ENCODE measurements at places on chromosomes 7 and 10. TPM values are rescaled to one million over a fixed set of nuclear protein-coding genes. Genes with fewer than 3 reads are reported as not detected.
A peak's percentile ranks its signal among the peaks of the same experiment; 100 is the strongest.

GRCh38 chr7:45084336-45084735 is 4.4 kb downstream of the NACAD start:
- no peak overlapping the region for H3K27ac ChIP-seq
- H3K4me1 ChIP-seq: no peaks in the 10 kb centered on the region
- H3K27me3 ChIP-seq: peaks cover 2% of the 10 kb centered on the region
- no peak overlapping the region for H3K4me3 ChIP-seq
- no peaks in the 10 kb centered on the region for H3K36me3 ChIP-seq

DNA sequence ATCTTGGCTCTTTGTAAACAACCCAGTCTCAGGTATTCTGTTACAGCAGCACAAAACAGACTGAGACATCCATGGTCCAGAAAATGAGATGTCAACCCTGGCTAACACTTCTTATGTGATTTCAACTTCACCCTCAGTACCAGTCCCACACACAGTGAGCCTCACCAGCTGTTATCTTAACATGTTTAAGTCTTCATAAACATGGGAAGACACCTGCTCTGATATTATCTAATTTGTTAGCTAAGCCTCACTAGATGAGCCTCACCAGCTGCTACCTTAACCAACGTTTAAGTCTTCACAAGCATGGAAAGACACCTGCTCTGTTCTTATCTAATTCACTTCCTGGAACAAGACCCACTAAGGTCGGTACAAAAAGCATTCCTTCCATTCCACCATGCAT is 130.8 kb downstream of the CALN1 start:
- H3K4me3 ChIP-seq: no peak overlapping the region
- H3K27ac ChIP-seq: no peak overlapping the region
- no peaks in the 10 kb centered on the region for H3K36me3 ChIP-seq
- H3K4me1 ChIP-seq: no peaks in the 10 kb centered on the region
- H3K27me3 ChIP-seq: no peaks in the 10 kb centered on the region

DNA sequence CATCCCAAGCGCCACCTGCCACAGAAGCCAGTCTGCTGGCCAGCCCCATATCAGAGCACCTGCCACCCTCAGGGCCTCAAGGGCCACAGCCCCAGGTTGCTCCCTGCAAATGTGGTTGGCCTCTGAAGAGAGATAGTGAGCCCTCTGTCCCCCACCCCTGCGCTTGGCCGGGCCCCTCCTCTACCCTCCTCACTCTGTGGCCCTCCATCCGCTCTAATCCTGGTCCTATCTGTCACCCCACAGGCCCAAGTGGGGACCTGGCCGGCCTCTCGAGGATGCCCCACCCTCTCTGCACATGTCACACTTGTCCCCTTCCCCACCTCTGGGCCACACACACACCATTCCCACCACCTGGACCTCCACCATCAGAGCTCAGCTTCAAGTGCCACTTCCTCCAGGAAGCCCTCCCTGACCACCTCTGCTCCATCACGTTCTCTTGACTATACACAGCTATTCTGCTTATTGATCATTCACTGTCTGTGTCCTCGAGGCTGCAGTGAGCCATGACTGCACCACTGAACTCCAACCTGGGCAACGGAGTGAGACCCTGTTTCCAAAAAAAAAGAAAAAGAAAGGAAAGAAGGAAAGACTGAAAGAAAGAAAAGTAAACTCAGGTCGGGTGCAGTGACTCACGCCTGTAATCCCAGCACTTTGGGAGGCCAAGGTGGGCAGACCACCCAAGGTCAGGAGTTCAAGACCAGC is 42.4 kb downstream of the TNRC18 start:
- DNase-seq: no peak
- no peaks in the 10 kb centered on the region for H3K4me1 ChIP-seq
- no peak overlapping the region for H3K27ac ChIP-seq
- H3K4me3 ChIP-seq: no peak overlapping the region
- H3K36me3 ChIP-seq: peaks cover 3% of the 10 kb centered on the region
- H3K27me3 ChIP-seq: no peaks in the 10 kb centered on the region

DNA sequence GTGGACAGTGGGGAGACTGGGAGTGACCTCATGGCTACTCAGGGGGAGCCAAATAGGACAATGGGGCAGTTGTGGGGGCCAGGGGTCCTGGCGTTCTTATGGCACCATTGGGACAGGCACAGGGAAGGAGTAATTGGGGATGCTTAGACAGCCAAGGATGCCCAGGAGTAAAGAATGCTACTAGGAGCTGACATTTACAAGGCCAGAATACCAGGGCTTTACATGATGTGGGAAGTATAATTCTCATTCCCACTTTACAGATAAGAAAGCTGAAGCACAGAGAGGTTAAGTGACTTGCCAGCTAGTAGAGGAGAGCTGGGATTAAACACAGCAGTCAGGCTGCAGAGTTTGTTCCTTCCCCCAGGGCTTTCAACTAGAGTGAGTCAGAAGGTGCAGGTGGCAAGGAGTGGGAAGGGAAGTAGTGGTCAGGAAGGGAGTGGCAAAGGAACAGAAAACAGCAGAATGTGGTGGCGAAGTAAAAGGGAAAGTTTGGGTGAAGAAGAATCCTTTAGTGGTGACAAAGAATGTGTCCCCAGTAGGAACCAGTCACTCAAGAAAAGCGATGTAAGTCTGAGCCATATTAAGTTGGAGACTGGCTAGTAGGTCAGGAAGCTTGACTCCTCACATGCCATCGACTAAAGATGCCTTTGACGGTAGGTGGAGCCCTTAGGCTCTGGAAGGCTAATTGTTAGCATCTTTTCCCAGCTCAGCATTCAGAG is 32.8 kb downstream of the CPVL start:
- H3K27ac ChIP-seq: no peak overlapping the region
- no peaks in the 10 kb centered on the region for H3K36me3 ChIP-seq
- no peak for DNase-seq
- no peaks in the 10 kb centered on the region for H3K4me1 ChIP-seq
- H3K4me3 ChIP-seq: no peak overlapping the region
- peaks cover 1% of the 10 kb centered on the region for H3K27me3 ChIP-seq

GRCh38 chr7:100673942-100674410 is 436 bp downstream of the GNB2 start:
- H3K27ac ChIP-seq: peak overlapping the region; percentile 92
- peaks cover 21% of the 10 kb centered on the region for H3K36me3 ChIP-seq
- no peaks in the 10 kb centered on the region for H3K4me1 ChIP-seq
- DNase-seq: no peak
- H3K27me3 ChIP-seq: no peaks in the 10 kb centered on the region

GRCh38 chr7:44970523-44971051 is 8.2 kb downstream of the MYO1G start:
- H3K36me3 ChIP-seq: peaks cover 48% of the 10 kb centered on the region
- no peak overlapping the region for H3K4me3 ChIP-seq
- no peak overlapping the region for H3K27ac ChIP-seq
- H3K4me1 ChIP-seq: peaks cover 9% of the 10 kb centered on the region

GRCh38 chr7:51255036-51255435 is 61.6 kb downstream of the COBL start:
- H3K27ac ChIP-seq: no peak overlapping the region
- H3K27me3 ChIP-seq: no peaks in the 10 kb centered on the region
- H3K36me3 ChIP-seq: no peaks in the 10 kb centered on the region
- DNase-seq: no peak
- no peaks in the 10 kb centered on the region for H3K4me1 ChIP-seq

GRCh38 chr10:42428534-42428933 is 209.8 kb downstream of the ZNF33B start:
- no peaks in the 10 kb centered on the region for H3K4me1 ChIP-seq
- H3K36me3 ChIP-seq: no peaks in the 10 kb centered on the region
- no peak overlapping the region for H3K27ac ChIP-seq
- no peak overlapping the region for H3K4me3 ChIP-seq

GRCh38 chr7:117780832-117781231 is 92.4 kb downstream of the CTTNBP2 start:
- peaks cover 19% of the 10 kb centered on the region for H3K4me1 ChIP-seq
- H3K27me3 ChIP-seq: no peaks in the 10 kb centered on the region
- DNase-seq: peak; percentile 62
- H3K4me3 ChIP-seq: 0 out of 2 replicates have a peak overlapping the region, but pooled peaks have one; percentile 31
- H3K36me3 ChIP-seq: no peaks in the 10 kb centered on the region

DNA sequence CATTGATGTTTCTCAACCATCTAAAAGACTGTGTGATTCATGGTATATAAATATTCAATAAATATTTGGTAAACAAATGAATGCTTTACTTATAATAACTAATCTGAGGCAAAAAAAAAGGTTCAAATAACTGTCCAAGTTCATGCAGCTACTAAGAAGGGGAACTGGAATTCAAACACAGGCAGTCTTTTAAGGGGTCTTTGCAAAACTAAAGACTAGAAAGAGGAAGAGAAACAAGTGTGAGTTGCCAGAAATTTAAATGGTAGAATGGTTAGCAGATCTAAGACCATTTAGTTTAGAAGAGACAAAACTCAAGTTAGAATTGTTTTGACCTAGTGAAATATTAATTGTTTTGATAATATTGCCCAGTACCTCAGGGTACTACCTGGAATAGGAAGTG is 642.0 kb upstream of the LRRN3 start:
- no peaks in the 10 kb centered on the region for H3K4me1 ChIP-seq
- H3K36me3 ChIP-seq: no peaks in the 10 kb centered on the region
- no peak overlapping the region for H3K4me3 ChIP-seq
- DNase-seq: no peak
- no peak overlapping the region for H3K27ac ChIP-seq
- no peaks in the 10 kb centered on the region for H3K27me3 ChIP-seq

GRCh38 chr7:131111081-131111576 is 216.5 kb upstream of the MKLN1 start:
- no peak for DNase-seq
- no peaks in the 10 kb centered on the region for H3K36me3 ChIP-seq
- H3K4me1 ChIP-seq: peaks cover 21% of the 10 kb centered on the region
- peak overlapping the region; percentile 88 for H3K27ac ChIP-seq
- H3K4me3 ChIP-seq: peak overlapping the region; percentile 90
- H3K27me3 ChIP-seq: no peaks in the 10 kb centered on the region

GRCh38 chr10:78539247-78539766 is 505.6 kb downstream of the RPS24 start:
- H3K27me3 ChIP-seq: peaks cover 2% of the 10 kb centered on the region
- no peak overlapping the region for H3K27ac ChIP-seq
- no peaks in the 10 kb centered on the region for H3K36me3 ChIP-seq
- no peak for DNase-seq
- H3K4me3 ChIP-seq: no peak overlapping the region

DNA sequence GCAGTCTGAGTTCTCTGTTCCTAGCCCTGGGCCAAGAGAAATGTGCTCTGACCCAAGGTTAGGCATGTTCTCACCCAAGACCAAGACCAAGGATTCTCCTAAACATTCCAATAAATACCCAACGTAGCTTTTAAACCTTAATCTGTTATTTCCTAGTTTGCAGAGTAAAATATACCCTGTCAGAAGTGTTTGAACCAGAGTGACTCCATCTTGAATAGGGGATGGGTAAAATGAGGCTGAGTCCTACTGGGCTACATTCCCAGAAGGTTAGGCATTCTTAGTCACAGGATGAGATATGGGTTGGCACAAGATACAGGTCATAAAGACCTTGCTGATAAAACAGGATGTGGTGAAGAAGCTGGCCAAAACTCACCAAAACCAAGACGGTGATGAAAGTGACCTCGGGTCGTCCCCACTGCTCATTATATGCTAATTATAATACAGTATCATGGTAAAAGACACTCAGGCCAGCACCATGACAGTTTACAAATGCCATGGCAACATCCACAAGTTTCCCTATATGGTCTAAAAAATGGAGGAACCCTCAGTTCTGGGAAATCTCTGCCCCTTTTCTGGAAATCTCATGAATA is 27.7 kb downstream of the PLXNA4 start:
- H3K4me3 ChIP-seq: no peak overlapping the region
- no peaks in the 10 kb centered on the region for H3K4me1 ChIP-seq
- no peak overlapping the region for H3K27ac ChIP-seq

DNA sequence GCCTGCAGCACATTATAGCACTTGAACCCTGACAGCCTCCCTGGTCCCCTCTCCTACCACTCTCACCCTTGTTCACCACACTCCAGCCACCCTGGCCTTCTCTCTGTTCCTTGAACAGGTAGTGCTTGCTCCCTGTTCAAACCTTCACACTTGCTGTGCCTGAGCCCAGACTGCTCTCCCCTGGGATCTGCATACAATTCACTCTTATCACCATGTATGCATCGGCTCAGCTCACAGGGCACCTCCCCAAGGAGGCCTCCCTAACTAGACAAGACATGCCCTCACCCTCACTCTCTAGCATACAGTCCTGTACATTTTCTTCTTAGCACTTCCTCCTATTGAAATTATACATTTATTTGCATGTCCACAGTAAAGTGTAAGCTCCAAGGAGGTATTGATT is 59.3 kb downstream of the FAM13C start:
- no peaks in the 10 kb centered on the region for H3K27me3 ChIP-seq
- no peak overlapping the region for H3K27ac ChIP-seq
- H3K4me3 ChIP-seq: no peak overlapping the region
- no peaks in the 10 kb centered on the region for H3K4me1 ChIP-seq
- DNase-seq: no peak

DNA sequence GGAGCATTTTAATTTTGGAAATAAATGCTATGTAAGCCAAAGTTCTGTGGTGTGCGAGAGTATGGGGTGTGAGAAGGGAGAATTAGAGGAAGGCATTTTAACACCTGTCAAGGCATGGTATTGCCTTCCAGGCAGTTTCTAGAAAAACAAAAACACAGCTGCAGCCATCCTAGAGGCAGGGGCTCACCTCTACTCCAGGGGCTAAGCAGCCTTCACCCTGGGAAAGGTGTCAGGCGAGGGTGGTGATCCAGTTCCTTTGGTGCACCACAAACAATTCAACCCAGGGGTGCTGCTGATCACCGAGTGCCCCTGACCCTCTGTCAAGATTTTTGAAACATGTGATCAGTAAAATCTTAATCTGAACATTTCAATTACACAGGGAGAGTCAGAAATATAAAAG is 59.2 kb upstream of the GPR26 start:
- H3K4me1 ChIP-seq: no peaks in the 10 kb centered on the region
- H3K27me3 ChIP-seq: 0 out of 2 replicates have a peak, but pooled peaks cover 6% of the 10 kb centered on the region
- no peak for DNase-seq
- H3K36me3 ChIP-seq: no peaks in the 10 kb centered on the region

DNA sequence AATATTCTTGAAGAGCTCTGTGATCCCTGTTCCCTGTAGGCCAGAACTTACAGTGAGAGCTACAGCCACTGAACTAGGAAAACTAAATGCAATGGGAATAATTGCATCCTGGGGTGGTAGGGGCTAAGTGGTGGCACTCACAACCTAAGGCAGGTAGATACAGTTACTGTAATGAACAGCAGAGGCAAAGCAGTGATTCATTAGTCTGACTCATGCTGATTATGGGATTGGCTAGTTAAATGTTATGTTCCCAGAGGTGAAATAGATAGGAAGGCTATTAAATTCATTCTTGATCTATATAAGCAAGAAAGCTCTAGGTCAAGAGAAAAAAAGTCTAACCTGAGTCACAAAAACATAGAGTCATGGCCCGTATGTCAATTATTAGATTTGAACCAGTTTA is 173.1 kb upstream of the MALRD1 start:
- no peaks in the 10 kb centered on the region for H3K27me3 ChIP-seq
- no peaks in the 10 kb centered on the region for H3K36me3 ChIP-seq
- no peak overlapping the region for H3K27ac ChIP-seq
- no peak overlapping the region for H3K4me3 ChIP-seq
- no peak for DNase-seq

Gene SVOPL
- not detected for total RNA-seq

Gene EN2
- not detected for total RNA-seq

Gene ACSL5
- total RNA-seq: 40.3 TPM

Gene HMX3
- total RNA-seq: 60.5 TPM

Gene LGI1
- total RNA-seq: not detected

Gene FAM25G
- total RNA-seq: not detected

Gene SRRM3
- total RNA-seq: 0.15 TPM

Gene SLC26A5
- total RNA-seq: not detected

Data from GM12878 (cell line).